ENCODE measurements at places on chromosomes 5 and 9.

GRCh38 chr5:84706678-84707641 lies 322.3 kb upstream of the EDIL3 start:
- DNase-seq, result no peak

DNA sequence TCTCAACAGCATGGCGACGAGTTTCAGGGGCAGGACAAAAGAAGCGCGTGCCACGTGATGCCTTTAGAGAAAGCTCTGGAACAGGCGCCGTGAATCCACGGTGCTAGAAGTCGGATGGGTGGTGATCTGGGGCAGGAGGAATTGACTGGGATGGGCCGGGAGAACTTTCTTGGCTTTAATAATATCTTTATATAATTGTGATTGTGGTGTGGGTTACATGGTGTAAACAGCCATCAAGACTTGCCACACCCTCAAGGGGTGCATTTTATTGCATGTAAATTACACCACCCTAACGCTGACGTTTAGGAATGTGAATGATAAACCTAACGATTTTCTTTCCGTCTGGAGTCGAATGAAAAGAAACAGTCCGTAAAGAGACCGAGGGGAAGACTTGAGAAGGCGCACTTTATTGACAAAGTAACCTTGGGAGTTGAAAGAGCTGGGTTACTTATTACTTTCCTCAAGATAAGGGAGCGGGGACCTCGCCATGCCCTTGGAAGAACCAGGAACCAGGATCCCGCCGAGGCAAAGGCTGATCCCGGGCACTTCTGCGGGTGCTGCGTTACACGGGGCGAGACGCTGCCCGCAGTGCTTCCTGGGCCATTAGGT lies 8.5 kb downstream of the NRARP start:
- DNase-seq, result no peak

DNA sequence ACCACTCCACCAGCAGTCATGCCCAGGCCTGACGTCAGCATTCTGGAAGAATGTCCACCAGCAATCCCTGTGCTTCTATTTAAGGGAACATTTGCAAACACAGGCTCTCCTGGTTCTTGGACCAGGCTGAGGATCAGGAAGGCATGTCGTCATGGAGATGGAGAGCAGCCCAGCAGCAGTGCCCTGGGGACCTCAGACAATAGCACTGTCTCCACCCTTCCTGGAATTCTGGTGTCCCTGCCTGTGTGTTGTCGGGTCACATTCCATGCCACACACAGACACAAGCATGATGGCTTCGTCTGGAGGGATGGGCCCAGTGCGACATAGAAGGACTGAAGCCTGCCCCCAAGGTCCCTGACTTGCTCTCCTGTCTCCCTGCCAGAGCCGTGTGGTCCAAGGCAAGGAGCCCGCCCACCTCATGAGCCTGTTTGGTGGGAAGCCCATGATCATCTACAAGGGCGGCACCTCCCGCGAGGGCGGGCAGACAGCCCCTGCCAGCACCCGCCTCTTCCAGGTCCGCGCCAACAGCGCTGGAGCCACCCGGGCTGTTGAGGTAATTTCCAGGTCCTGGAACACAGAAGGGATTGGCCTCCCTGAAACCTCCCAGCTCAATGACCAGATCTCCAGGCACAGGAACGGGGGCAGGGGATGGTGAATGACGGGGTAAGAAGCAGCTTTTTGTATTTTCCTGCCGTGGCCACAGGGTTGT lies 43.8 kb downstream of the STOM start:
- peak; percentile 21 for DNase-seq

DNA sequence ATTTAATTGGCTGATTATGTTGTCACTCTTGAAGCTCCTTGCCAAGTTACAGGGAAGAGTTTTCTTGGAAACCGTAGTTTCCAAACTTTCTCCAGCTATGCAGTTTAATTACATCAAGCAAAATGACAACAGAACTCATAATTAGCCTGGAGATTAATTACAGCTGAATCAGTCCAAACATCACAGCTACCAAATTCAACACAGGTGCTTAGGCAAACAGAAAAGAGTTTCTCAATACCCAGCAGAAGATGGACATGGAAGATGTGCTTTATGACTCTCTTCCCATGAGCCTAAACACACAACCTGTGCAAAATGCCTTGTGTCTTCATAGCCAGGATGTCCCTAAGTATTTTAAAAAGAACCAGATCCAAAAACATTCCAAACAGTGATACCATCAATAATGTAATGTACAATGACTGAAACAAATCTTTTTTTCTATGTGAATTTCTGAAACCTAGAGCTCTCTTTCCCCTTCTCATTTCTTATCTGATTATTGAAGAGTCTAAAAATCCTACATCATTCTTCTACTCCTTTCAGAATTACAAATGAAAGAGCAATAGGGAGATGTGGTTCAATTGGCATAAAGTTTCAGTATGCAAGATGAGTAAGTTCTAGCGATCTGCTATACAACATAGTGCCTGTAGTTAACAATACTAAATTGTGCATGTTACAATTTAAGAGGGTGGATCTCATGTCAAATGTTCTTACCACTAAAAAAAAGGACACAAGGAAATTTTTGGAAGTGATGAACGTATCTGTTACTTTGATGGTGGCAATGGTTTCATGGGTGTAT lies 124.3 kb downstream of the RASEF start:
- DNase-seq, result no peak

GRCh38 chr5:88815050-88815789 lies 67.8 kb downstream of the MEF2C start:
- no peak for DNase-seq

DNA sequence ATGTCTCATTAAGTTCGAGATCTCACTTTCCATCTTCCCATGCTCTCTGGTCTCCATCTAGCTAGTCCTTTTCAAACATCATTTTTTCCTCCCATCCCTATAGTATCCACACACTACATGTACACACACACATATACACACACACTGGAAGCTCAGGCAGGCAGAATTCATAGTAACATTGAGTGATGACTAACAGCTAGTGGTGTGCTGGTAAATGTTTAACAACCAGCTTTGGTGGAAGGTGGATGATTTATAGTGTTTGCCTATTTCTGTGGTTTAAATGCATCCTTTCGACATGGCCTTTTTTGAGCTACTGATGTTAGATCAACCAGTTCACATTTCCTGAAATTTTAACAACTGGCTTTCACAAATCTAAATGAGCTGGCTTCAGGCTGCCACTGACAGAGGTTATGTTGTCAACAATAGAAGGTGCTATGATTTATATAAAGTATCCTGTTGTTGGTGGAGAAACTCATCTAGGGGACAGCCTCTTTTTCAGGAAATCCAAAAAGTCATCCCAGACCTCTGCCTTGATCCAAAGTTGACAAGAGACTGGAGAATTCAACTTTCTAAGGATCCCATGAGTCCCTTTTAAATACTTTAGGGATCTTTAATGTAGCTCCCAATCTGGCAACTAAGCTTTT lies 117.8 kb downstream of the CCDC192 start:
- DNase-seq, result no peak

DNA sequence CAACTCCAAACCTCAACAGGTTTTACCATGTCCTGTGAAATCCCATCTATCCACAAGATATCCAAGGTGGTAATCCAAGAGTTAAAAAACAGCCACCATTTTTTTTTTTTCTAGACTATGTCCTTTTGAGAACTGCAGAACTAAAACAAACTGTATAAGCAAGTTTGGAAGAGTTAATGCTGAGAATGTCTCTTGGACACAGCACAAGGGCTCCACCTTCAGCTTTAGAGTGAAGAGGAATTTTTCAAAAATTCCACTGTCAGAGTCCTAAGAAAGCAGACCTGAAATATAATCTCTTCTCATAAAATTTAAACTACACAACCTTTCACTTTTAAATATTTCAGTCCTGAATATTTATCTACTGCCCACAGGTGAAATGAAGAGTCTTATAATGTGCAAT lies 167.8 kb upstream of the CCNG1 start:
- DNase-seq, result peak; percentile 3

DNA sequence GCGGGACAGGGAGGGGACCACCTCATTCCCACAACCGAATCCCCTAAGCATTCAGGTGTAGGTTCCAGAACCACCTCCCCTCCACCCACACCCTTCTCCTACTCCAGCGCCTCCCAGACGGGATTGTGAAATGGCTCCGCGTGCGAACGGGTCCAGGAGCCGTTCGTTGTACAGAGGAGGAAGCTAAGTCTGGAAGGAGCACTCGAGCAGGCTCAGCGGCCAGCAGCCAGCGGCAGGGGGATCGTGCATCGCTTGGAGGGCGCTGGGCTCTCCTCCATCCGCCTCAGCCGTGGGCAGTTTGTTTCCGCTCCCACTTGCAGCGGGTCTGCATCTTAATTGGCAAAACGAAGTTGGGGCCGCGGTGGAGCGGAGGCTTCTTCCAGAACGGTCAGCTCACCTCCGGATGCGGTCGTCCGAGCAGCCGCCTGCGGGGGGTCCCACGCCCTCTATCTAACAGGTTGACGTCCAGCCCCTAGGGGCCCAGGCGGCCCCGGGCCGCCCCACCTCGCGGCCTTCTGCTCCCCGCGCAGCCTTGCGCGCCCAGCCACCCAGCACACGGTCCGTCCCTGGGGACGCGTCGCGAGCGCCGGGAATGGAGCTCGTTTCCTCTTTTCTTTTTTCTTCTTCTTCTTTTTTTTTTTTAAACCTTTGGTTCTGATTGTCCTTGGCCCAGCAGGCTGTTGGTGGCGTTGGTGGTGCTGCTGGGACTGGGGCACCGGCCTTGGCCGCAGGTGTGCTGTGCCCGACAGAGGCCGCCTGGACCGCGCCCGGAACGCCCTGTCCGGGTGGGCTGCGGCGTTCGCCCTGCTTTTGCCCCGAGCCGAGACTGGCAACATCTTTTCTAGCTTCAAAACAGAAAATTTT lies 3.9 kb upstream of the BARX1 start:
- DNase-seq, result no peak

All from renal cortex interstitium (tissue), 15 donors.